ENCODE measurements at places on chromosomes 1 and 21. TPM values are rescaled to one million over a fixed set of nuclear protein-coding genes. Genes with fewer than 3 reads are reported as not detected.

GRCh38 chr1:119697598-119697997, 14.1 kb upstream of the PHGDH start:
- no peak for DNase-seq

- no peak for DNase-seq
These were observed 103.0 kb downstream of the LAMC2 start for GRCh38 chr1:183289051-183289496.

GRCh38 chr1:87450615-87451209, 122.0 kb downstream of the LMO4 start:
- DNase-seq: no peak

GRCh38 chr1:12477936-12478611, 139.9 kb downstream of the DHRS3 start:
- DNase-seq: peak; percentile 97

Gene CD46
- 268 TPM for polyA plus RNA-seq

Gene MAST2
- 34.6 TPM for polyA plus RNA-seq
